ENCODE measurements at places on chromosomes 3 and 15.

DNA sequence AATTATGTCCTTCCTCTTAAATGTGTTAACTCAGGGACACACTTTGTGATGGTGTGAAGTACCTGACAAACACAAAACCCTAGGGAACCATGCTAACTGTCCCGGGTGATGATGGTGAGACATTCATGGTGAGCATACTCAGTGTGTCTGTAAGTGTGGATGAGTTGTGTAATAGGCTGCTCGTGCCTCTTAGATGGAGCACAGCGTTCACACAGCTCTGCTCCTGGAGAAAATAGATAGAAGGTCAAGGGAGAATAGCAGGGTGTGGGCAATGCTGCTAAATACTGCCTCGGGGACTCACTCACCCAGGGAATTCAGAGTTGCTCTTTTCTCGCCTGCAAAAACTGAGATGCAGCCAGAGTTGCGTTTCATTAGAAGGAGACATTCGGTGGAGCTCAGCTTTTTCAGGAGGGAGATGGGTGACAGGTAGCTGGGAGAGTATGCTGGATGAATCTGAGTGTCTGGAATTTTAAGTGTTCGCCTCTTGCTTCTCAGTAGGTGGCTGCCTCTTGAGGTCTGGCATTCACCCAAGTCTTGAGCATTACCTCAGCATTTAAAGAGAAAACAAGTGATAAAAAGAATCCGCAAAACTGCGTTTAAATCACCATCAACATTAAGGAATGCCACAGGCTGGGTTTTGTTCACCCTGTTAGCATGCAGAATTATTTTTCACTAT is 813.2 kb downstream of the AGBL1 start:
- no peak for DNase-seq

GRCh38 chr3:38687321-38687720 is 37.8 kb upstream of the SCN5A start:
- DNase-seq, result no peak

- no peak for DNase-seq
Observed at GRCh38 chr15:58410353-58410752, 21.4 kb upstream of the LIPC start.

DNA sequence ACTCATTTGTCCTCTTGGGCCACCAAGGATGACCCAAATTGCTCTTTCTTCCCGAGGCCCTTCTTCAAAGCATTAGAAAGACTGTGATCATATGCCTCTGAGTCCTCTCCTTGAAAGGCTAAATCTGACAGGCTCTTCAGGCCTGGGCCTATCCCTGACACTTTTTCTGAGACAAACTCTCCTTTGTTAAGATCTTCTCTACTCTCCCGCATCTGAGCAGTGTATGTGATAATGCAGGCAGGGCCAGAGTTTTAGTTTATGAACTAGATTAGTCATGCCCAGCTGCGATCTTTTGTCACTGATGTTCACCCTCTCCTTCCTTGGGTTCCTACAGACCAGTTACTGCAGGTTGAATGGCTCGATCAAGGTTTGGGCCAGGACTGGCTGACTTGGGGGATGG is 39.2 kb downstream of the MASP1 start:
- DNase-seq, result no peak

Measured in Right ventricle myocardium superior (tissue), 1 donor.